ENCODE measurements at places on chromosomes 4 and X. TPM values are rescaled to one million over a fixed set of nuclear protein-coding genes. Genes with fewer than 3 reads are reported as not detected.

- DNase-seq = no peak
Observed at GRCh38 chr4:44522761-44523445, 74.3 kb upstream of the KCTD8 start.

DNA sequence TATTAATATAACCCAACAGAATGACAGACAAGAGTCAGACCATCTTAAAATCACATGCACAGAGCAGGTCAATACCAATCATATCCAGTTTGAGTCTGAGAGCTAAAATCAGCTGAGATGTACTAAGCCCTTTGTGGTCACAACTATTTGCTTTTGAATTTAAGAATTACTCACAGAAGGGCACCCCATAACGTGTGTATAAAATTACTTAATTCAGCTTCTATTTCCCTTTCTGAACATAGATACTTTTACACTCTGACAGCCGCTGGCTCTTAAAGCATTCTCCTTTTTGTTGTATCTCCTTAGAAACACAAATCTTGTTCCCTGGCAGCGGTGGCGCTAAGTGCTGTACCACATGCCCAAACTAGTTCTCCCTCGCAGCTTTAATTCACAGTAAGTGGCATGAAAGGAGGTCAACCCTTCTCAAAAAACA lies 14.8 kb upstream of the PPARGC1A start:
- DNase-seq = peak; percentile 16

DNA sequence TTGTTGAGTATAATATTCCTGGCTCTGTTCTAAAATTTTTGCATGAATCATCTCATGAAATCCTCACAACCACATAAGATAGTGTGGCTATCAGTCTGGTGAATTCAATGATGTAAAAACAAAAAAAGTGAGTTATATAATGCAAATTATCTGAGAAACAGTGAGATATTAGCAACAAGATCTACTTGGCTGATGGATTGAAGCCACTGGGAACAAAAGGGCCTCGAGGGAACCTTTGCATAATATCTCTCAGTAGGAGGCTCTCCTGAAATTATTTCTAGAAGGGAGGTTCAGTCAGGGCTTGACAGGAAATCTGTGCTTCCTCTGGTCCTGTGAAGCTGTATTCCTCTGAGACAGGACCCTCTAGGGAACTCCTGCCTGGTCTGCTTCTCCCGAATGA lies 30.1 kb upstream of the NUP54 start:
- DNase-seq = no peak

- no peak for DNase-seq
Observed at GRCh38 chrX:23394421-23394820, 59.8 kb downstream of the PTCHD1 start.

- no peak for DNase-seq
Observed at GRCh38 chr4:73609706-73610105, 10.5 kb downstream of the RASSF6 start.

- no peak for DNase-seq
Observed at GRCh38 chr4:340011-340410, 2.4 kb downstream of the ZNF141 start.

DNA sequence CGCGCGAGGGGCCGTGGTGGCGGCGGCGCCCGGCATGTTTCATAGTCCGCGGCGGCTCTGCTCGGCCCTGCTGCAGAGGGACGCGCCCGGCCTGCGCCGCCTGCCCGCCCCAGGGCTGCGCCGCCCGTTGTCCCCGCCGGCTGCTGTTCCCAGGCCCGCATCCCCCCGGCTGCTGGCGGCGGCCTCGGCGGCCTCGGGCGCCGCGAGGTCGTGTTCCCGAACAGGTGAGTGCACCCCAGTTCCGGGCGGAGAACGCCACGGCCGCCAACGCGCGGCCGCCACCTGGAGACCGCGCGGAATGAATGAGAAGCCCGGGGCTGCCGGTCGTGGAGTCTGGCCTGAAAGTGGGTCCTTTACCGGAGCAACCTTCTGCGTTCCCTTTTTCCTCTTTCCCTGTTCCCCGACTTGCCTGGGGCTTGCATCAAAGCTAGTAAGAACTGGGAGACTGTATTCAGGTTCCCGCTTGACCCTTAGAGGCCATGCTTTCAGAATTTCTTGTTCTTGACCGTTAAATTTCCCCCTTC lies 429 bp downstream of the NOCT start:
- no peak for DNase-seq

DNA sequence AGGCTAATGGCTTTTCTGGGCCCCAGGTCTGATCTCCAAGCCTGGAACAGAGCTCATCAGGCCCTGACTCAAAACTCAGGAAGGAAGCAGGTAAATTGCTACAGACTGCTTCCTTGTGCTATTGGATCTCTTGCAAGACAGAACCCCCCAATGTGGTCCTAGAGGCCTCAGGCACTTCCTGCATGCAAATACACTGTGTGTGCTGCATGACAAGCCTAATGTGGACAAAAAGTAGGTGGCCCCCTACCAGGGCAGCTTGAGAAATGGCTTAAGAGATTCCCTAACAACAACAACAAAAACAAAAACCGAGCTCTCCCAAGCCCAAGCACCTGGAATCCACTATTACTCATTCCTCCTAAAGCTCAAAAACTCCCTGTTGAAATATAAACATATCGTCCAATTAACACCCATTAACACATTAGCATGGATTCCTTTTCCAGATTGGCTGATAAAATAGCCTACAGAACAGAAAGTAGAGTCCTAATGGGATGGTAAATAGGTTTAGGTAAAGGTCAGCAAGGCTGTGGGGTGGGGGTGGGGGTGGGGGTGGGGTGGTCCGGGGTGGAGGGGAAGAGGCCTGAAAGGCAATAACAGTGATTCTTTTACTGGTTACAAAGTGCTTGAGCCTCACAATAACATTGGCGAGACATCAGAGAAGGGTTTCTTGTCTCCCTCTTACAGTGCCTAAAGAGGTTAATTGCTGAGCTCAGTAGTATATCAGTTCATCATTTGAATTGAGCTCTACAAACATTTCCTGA lies 24.1 kb upstream of the FGF16 start:
- DNase-seq = no peak

DNA sequence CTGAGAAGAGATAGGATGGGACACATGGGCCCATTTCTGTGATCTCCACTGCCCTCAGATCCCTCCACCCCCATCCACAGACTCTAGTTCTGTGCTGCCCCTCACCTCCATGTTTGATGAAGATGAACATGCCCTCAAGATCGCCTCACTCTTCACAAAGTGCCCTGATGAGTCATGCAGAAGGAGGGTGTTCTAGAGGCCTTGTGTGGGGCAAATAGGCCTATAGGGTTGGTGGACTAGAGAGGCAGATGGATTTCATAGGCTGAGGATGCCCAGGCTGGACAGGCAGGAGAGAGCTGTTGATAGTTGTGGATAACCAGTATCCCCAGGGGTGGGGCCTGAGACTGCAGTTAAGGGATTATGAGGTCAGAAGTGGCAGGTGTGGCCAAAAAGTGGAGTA lies at the start of gene CXorf65:
Gene CXorf65 (minus strand): TSS at position 314 of the 400 bp plus-strand sequence. CDS start 184 bp downstream, at position 130.
- no peak for DNase-seq

DNA sequence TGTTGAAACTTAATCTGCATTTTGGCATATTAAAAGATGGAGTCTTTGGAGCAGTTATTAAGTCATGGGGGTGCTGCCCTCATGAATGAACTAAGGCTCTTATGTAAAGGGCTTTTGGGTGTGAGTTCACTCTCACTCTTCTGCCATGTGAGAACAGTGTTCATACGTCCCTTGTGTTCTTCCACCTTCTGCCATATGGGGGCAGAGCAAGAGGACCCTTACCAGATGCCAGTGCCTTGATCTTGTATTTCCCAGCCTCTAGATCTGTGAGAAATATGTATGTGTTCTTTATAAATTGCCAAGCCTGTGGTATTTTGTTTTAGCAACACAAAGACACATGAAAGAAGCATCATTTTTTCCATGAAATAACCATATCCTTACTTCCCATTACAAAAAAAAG lies 213.9 kb downstream of the SPOCK3 start:
- no peak for DNase-seq

- no peak for DNase-seq
Observed at GRCh38 chr4:185113340-185113739, 29.7 kb upstream of the SLC25A4 start.

GRCh38 chr4:81314897-81315470 lies 100.0 kb upstream of the PRKG2 start:
- DNase-seq = no peak

DNA sequence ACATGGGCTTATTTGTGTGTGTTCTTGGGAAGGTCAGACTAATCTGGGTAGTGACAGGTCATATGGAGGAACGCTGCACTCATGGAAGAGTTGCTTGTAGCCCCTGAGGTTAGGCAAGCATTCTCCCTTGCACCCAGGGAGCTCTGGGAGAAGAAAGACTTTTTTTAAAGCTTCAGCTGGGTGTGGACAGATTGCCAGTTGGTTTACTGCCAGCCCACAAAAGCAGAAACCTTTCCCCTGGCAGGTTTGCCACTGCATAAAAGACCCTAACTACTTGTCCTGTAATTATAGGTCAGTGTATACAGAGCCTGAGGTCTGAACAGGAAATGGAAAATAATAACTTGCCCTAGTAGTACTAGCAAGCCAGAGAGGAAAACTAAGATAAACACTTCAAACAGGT lies 7.4 kb upstream of the NFKB1 start:
- no peak for DNase-seq

GRCh38 chr4:159677521-159677920 lies 574.6 kb downstream of the RAPGEF2 start:
- DNase-seq = no peak

DNA sequence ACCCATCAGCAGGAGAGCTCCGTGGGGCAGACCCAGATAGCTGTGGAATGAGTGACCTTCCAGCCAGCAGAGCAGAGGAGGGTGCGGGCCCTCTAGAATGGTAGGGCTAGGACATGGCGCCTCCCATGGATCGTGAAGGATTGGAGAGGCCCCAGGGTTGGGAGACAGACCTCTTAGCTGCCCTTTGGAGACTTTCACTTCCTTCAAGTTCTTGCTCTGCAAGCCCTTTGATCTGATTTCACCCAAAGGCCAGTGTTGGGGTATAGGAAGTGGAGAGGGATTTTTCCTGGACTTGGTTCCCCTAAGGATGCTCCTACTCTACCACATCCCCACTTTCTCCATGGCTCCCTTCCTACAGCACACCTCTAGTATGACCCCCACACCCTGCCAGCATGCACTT lies 3.0 kb downstream of the SASH3 start:
- DNase-seq = no peak

- DNase-seq = no peak
Observed at GRCh38 chrX:153029875-153030274, 26.4 kb upstream of the PNMA3 start.

Gene TAF1
- total RNA-seq = 46.9 TPM

Gene GNRHR
- not detected for total RNA-seq

Gene FAM149A
- total RNA-seq = 31.0 TPM

Gene C1QTNF7
- 0.41 TPM for total RNA-seq

Measured in frontal cortex (tissue), 4 donors.